ENCODE measurements at places on chromosomes 3 and 15. TPM values are rescaled to one million over a fixed set of nuclear protein-coding genes. Genes with fewer than 3 reads are reported as not detected.

DNA sequence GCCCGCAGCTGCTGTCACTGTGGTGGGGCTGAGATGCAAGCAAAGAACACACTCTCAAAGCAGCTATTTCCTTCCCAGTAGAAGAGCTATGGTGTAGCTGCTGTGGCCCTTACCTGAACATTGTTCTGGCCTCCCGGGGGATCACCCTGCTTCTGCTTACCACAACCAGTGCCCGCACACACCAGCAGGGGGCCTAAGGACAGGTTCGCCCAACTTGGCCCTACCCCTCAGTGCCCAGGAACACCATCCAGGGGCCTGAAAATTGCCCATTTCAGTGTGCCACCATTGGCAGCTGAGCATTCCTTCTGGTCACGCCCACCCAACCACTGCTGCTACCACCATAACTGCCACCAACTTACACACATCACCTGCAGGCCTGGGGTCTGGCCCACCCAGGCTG is 113.0 kb downstream of the TP63 start:
- DNase-seq, result no peak

- DNase-seq, result peak; percentile 67
Observed at GRCh38 chr3:123584284-123584987, 417 bp downstream of the HACD2 start.

Gene MCTP2
- total RNA-seq, result 1.0 TPM

- DNase-seq, result no peak
Observed at GRCh38 chr15:100115066-100115710, 226.6 kb downstream of the ADAMTS17 start.

Gene PLA2G4D
- total RNA-seq, result not detected

DNA sequence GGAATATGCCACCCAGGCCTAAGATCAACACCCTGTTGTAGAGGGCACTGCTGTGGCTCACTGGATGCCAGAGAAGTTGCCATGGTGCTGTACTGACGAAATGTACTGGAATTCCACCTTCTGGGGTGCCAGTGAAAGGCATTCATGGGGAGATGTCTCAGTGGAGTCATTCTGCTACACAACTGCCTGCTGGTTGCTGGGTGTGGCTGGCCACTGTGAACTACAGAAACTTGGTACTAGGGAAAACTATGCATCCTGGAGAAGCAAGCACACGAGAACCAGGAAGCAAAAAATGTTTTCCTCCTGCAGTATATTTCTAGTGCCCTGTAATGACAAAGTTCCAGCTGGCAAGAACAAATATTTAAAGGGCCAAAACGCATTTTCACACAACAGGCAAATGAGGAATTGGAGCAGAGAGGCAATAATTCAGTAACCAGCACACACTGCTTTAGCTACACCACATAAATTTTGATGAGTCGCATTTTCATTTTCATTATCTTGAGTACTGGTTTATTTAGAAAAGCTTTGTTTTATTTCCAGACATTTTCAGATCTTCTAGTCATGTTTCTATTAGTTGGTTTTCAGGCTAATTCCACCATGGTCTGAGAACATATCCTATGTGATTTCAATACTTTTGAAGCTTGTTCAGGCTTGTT is 18.3 kb upstream of the RFX7 start:
- no peak for DNase-seq

DNA sequence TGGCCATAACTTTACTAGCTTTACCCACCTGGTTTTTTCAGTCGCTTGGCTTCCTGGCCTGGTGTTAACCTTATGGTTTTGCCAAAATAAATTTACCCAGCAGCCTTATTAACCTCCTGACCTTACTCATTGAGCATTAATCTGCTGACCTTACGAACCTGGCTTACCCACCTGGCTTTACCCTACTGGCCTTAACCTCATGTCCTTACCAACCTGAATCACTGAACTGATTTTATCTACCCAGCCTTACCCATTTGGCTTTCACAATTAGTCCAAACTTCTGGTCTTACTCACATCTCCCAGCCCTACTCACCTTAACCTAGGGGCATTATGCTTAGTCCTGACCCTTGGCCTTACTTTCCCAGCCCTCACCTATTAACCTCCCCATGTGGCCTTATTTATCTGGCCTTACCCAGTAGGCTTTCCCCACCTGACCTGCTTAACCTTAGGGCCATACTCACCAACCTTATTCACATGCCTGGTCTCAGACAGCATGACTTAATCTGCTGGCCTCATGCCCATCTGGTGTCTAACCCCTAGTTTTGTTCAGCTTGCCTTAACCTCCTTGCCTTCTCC is 93.4 kb downstream of the IL12A start:
- no peak for DNase-seq

DNA sequence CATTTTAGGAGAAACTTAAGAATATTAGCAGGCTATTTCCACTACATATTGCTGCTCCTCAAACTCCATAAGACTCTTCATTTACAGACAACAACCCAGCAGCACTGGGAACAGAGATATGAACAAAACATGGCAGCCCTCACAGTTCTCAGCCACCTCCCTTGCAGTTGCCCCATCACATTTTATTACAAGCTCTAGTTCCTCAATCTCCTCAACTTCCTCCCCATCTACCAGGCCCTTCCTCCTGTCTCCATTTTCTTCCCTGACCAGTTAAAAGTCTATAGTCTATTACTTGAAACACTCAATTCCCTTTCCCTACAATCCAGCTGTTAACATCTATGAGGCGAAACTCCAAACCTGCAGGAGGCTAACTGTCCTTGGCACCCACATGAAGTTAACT is 412.5 kb downstream of the TBC1D5 start:
- no peak for DNase-seq

GRCh38 chr3:142134799-142135325 is 14.5 kb downstream of the TFDP2 start:
- DNase-seq, result no peak

- DNase-seq, result no peak
Observed at GRCh38 chr3:10417847-10418246, 87.5 kb downstream of the ATP2B2 start.

- no peak for DNase-seq
Observed at GRCh38 chr3:33128706-33129105, 14.9 kb downstream of the CRTAP start.

DNA sequence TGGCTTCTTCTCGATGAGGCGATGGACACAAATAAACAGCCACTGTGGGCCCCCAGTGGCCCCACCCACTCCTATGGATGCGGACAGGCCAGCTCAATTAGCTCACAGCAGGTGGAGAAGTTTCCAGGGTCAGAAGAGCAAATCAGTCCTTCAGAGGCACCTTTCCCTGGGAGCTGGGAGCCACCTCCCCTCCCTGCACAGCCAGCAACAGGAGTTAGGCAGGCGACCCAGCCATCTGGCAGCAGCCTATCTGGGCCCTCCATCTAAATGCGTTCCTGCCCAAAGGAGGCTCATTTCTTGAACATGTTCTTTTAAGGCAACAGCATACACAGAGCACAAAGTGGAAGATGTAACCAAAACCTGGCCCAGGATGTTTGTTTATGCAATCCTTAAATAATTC is 211.9 kb upstream of the ARRDC4 start:
- no peak for DNase-seq

Gene UBP1
- total RNA-seq, result 40.6 TPM

DNA sequence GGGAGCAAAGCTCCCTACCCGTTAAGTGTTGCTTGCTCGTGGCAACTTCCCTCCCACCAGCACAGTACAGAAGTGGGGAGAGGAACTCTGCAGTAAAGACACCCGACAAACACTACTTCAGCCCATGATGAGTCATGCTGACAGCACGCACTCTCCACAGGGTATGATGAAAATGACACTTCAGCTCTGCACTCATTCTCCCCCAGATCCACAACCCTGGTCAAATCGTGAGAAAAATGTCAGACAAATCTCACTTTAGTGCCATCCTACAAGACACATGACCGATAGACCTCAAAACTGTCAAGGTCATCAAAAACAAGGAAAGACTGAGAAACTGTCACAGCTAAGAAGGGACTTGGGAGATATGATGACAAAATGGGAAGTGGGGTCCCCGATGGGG is 278.9 kb downstream of the OCA2 start:
- no peak for DNase-seq

DNA sequence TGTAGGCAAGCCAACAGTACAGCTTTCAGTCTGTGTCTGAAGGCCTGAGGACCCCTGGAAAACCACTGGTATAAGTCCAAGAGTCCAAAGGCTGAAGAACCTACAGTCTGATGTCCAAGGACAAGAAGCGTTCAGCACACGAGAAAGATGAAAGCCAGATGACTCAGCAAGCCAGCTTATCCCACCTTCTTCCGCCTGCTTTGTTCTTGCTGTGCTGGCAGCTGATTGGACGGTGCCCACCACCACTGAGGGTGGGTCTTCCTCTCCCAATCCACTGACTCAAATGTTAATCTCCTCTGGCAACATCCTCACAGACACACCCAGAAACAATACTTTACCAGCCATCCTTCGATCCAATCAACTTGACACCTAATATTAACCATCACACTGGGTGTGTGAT is 59.0 kb upstream of the PDZRN3 start:
- DNase-seq, result no peak

DNA sequence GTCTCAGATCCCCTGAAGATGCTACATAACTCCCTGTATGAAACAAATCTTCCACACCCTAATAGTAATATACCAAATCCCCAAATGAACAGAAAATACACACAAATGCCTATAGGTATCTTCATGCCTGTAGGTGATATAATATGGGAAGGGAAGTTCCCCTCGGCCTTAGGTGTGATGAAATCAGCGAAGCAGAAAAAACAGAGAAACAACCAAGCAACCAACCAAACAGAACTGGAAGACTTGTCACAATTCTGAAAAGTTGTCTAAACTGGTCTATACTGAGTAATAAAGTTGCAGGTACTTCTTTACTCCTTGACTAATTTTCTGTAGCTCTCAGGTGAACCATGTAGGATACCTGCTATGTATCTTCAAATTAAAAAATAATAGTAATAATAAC is 82.2 kb upstream of the SATB1 start:
- DNase-seq, result no peak

Gene GMNC
- total RNA-seq, result 2.2 TPM

DNA sequence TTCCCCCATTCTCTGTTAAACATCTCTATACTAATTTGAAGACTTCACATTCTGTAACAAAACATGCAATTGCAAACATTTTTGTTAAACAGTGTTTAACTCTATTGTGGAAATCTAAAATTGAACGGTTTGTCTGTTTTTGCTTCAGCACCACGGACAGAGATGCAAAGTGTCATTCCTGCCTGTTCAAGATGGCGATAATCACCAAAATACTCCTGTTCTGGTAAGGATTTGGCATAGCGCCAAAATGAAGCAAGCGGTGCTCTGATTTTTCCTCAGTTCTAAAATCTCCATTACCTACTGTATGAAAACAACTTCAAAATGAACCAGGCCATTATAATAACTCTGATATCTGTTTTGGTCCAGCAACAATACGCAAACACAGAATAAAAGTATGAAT is 129.7 kb upstream of the TUSC7 start:
- DNase-seq, result no peak

- DNase-seq, result no peak
Observed at GRCh38 chr3:72223116-72223515, 438.2 kb upstream of the PROK2 start.

Gene DGKG
- total RNA-seq, result 65.7 TPM

DNA sequence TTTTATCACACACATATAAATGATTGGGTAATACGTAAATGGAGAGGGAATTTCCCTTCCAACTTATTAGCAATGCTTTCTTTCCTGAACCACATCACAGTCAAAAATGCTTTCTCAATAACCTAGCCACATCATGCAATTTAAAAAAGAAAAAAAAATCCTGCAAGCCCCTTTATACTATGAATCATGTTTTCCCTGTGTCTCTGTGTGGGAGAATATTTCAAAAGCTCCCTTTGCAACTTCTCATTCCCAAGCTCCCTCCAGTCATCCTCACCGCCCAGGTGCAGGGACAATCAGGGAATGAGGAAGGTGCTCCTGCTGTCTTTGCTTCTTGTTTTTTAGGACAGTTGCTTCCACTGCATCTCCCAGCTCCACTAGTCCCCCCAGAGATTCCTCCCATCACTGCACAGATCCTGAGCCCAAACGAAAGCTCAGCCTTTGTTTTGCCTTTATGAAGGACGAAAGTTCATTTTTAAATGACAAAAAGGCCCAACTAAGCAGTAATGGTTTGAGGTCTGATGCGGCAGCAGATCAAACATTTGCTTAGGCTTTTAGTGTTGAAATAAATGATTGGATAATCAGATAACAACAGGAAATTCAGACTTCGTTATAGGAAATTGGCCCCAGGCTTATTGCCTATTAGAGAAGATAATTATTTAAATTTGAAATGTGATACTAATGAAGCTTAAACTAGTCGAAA is 47.8 kb upstream of the ADGRG7 start:
- DNase-seq, result no peak

GRCh38 chr3:77795013-77795412 is 755.1 kb downstream of the ROBO2 start:
- no peak for DNase-seq

DNA sequence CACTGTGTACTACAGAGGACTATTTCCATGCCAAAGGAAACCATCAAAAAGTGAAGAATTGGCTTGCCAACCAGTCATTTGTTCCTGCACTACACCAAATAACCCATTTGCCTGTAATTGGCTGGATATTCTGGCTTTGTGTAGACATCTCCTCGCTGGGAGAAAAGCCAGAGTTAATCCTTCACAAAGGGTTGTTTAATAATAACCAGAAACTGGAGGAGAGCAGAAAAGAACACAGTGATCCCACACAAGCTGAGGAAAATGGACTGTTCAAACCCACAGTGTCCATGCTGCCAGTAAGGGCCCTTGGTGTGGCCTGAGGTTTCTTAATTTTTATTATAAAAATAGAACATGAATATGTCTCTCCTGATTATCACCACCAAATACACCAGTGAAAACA is 294.0 kb downstream of the RORA start:
- DNase-seq, result no peak

DNA sequence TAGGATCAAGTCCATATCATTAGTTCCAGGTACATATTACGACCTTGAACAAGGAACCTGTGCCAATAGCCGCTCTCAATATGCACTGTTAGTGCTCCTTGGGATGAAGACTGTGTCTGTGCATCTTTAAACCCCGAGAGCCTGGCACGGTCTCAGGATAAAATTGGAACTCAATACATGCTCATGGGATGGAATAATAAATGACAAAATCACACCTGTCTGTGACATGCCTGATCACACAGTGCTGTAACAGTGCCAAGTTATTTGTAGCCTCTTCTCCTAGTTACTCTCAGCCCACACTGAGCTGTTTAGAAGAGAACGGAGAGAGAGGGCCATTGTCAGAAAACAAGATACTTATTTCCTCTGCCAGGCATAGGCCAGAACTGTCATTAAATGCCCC is 82.2 kb downstream of the SSR3 start:
- no peak for DNase-seq

DNA sequence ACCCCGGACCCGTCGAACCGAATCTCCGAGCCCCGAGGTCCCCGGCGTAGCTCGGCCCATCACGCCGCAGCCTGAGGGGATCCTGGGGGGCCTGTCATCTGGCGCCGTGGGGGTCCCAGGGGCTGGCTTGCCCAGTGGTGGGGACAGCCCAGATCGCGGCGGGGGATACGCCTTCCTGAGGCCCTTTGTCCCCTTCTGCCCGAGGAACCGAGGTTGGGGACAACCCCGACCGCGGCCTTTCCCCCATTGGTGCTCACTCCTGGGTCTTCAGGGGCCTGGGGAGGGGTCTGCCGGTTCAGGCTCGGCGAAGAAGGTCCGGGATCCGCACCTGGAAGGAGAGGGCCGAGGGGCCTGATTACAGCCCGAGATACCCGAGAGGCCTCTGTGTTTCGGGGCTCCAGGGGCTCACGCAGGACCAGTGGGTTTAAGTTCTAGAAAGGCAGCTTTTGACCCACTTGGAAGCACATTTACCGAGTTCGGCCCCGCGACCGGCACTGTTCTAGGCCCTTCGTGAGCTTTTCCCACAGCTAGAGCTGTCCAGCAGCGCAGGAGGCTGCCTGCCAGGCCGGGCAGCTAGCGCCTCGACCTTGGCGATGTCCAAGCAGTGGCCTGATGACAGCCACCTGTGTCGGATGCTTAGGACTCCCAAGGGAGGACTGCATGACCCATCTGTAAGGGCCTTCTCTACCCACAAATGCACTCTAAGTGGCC is 504 bp downstream of the ABHD2 start:
- peak; percentile 43 for DNase-seq
